Activated naive CD4-positive, alpha-beta T cell treated with anti-CD3 and anti-CD28 coated beads for 36 hours (primary cell): ENCODE measurements at places on chromosomes 1 and 21.
A peak's percentile ranks its signal among the peaks of the same experiment; 100 is the strongest.

DNA sequence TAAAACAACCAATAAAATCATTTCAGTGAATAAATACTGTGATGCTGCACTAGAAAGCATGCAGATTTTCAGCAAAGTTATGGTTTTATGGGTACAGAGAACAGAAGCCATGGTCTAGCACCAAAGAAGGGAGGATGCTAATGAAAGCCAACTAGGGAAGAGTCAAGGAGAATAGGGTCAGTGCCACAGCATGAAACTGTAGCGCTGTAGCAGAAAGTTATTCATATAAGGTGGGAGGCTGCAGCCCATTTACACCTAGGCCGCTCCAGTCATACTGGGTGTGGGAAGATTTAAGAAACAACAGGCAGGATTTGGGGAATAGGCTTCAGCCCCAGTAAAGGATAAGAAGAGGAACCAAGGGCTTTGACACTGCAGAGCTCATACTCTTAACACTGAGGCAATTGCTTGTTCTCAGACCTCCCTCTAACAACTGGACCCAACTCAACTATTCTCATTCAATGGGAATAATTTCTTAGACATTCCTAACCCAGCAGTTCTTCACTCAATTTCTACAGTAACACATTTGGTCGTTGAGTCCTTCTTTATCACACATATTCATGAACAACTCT is 4.4 kb downstream of the IFI16 start:
- no peak for DNase-seq

DNA sequence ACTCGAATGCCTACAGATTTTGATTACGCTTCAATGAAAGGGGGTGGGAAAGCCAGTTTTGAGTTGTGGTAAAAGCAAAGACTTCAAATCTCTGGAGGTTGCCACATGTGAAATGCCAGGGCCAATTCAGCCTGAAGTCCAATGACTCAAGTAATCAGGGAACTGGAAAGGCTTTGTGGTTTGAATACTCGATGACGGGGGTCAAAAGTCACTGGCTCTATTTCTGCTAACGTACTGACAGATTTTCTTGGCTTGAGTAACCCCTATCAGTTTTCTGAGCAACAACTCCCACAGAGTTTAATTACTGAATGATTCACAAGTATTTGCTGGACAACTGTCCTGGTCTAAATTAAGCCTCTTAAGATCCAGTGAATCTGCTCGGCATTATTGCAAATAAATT is 152.2 kb downstream of the SIPA1L2 start:
- DNase-seq, result no peak

DNA sequence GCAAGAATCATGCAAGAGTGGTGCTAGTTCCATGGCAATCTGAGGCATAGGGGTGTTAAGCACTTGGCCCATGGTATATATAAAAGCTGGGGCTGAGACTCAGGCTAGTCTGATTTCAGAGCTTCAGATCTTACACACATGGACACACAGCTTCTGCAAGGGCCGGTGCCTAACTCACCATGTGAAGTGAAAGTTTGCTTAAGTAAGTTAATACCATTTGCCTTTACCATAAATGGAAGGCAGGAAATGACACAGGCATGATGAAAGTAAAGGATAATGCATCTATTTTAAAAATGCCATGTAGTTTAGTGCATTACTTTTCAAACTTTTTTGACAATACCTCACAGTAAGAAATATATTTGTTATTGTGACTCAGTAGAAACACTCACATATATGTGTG is 122.6 kb downstream of the KCNJ6 start:
- no peak for DNase-seq

- DNase-seq, result peak; percentile 35
Measured at GRCh38 chr21:44024887-44025353, 12.8 kb downstream of the TRAPPC10 start.

DNA sequence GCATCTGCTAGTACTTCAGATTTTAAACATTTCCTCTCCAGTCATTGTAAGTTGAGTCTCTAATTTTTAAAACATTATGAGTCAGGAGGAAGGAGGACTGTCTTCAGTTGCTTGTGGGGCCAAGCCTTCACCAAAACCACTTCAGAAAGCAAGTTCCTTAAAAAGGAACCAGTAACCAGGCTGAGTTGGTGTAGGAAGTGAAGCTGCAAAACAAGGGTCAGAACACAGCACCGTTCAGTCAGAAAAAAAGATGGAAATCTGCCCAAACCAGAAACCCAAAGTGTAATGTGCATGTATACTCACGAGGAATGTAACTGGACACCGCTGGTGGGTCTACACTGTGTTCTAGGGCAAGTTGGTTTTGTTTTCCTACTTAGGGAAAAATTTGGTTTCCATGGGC is 402.1 kb downstream of the SETD4 start:
- DNase-seq, result no peak

GRCh38 chr1:35270836-35271235 is 2.3 kb downstream of the ZMYM4 start:
- DNase-seq, result no peak

DNA sequence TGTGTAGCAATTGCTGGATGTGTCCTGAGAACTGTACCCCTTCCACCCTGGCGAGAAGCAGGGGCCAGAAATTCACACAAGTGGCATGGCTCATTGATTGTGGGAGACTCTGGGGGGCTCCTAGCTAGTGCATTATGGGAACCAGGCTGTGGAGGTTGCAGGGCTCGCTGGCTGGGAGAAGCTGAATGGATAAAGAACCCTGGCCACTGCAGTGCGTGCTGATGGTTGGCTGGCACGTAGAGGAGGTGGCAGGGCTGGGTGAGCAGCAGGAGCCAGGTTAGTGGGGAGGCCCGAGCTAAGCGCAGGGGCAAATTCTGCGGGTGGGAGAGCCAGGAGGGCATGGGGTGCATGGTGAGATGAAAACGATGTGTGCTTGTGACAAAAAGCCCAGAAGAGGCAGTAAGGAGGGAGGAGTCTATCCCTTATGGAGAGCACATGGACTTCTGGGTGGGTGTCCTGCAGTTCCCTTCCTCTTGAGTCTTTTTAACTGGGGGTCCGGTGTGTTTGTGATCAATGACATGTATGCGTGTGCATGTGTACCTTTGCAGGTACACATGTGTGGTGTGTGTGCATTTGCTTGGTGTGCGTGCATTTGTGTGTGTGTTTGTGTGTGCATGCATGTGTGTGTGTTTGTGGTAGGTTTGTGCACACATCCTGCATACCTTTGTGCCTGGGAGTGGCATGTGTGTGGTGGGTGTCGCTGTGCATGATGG is 3.6 kb downstream of the GUK1 start:
- no peak for DNase-seq

- no peak for DNase-seq
Measured at GRCh38 chr1:190320952-190321351, 156.7 kb downstream of the BRINP3 start.

GRCh38 chr1:4752059-4752458 is 97.7 kb downstream of the AJAP1 start:
- no peak for DNase-seq

DNA sequence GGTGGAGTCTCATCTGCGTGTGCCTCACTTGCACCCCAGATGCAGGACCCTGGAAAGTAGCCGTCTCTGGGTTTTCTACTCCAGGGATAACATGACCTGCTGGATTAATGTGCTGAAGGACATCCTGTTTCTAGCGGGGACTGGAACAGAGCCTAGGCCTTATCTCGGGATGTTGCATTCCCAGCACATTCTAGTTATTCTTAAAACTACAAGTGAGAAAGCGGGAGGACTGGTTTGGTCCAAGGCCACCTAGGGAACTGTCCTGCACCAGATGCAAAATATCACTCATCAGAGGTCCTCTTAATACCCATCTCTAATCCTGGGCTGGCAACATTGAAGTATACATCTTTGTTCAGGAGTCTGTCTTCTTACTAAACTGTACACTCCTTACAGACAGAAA is 179.9 kb downstream of the ZC3H11B start:
- no peak for DNase-seq

DNA sequence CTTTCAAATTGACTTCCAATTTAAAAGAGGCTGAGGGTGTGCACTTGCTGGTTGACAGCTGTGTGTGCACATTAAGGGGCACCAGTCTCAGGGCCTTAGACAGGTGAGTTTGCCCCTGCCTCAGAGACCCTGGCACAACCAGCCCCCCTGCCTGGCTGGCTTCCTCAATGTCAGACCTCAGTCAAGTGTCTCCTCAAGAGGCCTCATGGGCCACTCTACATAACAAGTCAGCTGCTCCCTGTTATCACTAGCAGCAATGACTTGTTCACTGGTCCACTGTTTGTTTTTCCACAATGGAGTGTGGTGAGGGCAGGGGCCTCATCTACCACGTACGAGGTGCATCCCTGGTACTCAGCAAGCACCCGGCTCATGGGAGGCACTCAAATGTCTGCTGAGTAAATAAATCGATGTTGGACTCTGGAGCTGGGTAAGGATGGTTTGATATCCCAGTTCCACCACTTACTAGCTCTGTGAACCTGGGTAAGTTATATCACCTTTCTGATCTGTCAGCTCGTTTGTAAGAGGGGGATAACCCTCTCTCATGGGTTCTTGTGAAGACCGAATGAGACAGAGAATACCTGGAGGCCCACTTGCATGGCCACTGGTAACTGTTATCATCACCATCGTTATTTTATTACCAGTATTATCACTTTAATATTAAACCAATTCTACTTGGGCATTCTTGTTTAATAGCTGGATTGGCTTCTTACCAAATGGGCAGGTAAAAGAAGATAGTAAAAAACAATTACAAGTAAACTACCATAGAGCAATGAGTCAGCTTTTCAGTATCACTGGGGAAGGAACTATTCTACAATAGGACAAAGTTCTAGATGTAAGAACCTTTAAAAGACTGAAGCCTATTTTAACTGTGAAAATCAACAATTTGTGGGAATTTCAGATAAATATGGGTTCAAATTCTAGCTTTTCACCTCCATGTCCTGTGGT is 64.6 kb downstream of the SLC66A1 start:
- DNase-seq, result no peak

- DNase-seq, result no peak
Measured at GRCh38 chr1:6724517-6725141, 23.0 kb upstream of the DNAJC11 start.

GRCh38 chr21:39196838-39197237 is 13.6 kb upstream of the PSMG1 start:
- DNase-seq, result no peak

GRCh38 chr1:160866695-160867260 is 4.1 kb upstream of the CD244 start:
- DNase-seq, result no peak

- DNase-seq, result peak; percentile 25
Measured at GRCh38 chr21:14825514-14825974, 239.3 kb downstream of the NRIP1 start.

DNA sequence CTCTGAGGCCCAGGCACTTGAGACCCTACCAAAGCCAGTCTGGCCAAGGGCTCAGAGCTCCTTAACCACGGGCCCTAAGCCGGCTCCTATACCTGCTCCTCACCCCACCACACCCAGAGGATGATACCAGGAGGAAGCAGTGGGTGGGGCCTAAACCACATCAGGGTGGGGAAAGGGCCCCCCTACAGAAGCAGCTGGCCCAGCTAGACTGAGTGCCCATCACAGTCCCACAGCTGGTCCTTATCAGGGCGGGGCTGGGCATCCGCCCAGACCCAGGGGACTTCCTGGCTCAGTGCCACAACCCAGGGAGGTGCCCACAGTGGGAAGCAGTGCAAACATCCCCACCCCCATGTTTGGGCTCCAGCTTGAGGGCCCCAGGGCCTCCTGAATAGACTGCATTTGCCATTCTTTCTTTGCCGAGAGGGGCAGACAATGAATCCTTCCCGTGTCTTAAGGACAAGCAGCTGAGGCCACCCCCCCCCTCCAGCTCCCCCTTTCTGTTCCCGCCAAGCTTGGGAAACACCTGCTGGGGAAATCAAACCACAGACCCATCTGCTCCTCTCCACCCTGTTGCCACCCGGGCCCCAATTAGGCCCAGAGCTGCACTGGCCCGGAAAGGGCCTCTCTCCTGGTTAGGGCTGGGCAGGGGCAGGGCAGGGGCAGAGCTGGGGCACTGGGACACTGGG is 6.2 kb downstream of the E2F2 start:
- DNase-seq, result peak; percentile 45

DNA sequence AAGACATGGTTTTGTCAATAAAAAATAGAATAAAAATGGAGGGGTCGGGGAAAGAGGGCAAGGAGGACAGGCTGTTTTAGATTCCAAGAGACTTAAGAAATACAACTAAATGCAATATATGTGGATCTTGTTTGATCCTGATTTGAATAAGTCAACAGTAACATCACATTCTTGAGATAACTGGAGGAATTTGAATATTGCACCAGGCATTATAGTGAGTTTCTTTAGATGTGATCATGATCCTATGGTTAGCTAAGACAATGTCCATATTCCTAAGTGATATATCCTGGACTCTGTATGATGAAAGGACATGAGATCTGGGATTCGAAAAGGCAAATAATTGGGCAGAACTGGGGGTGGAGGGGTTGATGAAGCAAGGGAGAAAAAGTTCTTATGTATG is 311.8 kb downstream of the PLPP3 start:
- DNase-seq, result no peak

DNA sequence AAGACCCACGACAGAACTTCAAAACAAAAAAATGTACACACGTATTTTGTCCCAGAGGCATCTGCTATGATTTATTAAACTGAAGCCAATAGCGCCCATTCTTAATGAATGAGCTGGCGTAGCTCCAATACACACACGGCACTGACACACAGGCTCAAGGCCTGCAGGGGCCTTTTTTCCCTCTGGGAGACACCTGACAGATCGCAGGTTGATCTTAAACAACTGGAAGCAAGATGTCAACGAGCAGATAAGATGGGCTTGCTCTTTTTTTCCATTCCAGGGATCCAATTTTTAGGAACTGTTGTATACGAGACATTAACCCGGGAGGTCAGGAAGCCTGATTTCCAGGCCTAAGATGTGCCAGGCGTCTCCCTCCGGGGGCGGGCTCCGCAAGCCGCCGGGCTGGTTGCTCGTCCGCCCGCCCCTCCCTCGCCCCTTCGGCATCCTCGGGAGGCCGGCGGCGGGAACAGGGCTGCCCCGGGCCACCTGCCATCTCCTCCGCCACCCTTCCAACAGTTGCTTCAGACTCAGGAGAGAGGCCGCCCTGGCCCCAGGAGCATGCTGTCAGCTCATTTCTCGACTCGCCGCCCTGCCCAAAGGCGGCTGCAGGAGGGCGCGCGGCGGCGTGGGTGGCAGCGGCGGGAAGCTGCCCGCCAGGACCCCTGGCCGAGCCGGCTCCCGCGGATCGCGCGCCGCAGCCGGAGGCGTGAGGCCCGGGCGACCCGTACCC is 735 bp downstream of the TTC13 start:
- peak; percentile 42 for DNase-seq

DNA sequence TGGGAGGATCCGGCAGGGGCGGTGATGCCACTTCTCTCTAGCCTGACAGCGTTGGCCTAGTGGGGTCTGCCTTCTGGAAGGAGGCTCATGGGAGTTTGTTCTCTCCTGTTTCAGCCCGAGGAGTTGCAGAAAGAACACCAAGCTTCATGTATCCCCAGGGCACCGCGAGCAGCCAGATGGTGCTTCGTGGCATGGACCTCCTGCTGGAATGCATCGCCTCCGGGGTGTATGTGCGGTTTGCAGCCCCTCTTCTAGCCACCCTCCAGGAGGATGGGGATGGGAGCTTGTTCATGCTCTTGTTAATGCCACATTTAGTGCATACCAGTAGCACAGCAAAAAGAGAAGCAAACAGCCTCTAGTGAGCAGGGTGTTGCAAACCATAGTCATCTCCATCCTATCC is 74.9 kb upstream of the CNTN2 start:
- DNase-seq, result no peak
